Osteocyte (in vitro differentiated cells): ENCODE measurements at places on chromosomes 12 and 14. TPM values are rescaled to one million over a fixed set of nuclear protein-coding genes. Genes with fewer than 3 reads are reported as not detected.

DNA sequence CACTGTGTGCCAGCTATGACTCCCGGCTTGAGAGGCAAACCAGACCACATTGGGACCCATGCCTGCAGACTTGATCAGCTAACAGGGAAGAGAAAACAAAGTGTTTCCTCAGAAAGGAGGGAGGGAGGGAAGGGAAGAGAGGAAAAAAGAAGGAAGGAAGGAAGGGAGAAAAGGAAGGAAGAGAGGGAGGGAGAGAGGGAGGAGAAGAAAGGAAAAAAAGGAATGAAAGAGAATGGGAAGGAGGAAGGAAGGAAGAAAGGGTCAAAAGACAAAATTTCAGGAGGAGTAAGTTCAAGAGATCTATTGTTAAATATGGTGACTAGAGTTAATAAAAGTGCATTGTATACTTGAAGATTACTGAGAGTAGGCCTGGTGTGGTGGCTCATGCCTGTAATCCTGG is 18.9 kb downstream of the FIGNL2 start:
- H3K27me3 ChIP-seq, result peaks cover 38% of the 10 kb centered on the region
- no peaks in the 10 kb centered on the region for H3K36me3 ChIP-seq
- no peaks in the 10 kb centered on the region for H3K4me1 ChIP-seq

- H3K36me3 ChIP-seq, result no peaks in the 10 kb centered on the region
- no peaks in the 10 kb centered on the region for H3K27me3 ChIP-seq
- H3K27ac ChIP-seq, result no peak overlapping the region
- H3K4me3 ChIP-seq, result no peak overlapping the region
- H3K4me1 ChIP-seq, result peaks cover 11% of the 10 kb centered on the region
- DNase-seq, result no peak
Observed at GRCh38 chr12:76250256-76250655, 98.0 kb downstream of the BBS10 start.

- H3K27me3 ChIP-seq, result no peaks in the 10 kb centered on the region
- no peaks in the 10 kb centered on the region for H3K36me3 ChIP-seq
- H3K4me1 ChIP-seq, result no peaks in the 10 kb centered on the region
- no peak overlapping the region for H3K4me3 ChIP-seq
- no peak for DNase-seq
Observed at GRCh38 chr14:104477117-104477623, 102.4 kb upstream of the C14orf180 start.

DNA sequence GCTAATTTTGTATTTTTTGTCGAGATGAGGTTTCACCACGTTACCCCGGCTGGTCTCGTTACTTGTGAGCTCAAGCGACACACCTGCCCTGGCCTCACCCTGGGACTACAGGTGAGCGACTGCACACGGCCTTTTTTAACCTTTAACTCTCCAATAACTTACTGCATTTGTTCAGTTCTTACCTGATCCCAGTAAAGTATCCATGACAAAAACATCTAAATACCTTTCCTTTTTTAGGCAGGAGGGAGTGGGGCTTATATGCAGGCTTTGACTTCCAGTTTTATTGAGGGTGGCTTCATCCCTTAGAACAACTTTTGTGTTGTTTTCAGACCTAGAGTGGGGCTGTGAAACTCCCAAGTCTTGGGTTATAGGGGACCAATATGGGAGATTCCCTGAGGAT is 68.3 kb downstream of the DENND5B start:
- no peaks in the 10 kb centered on the region for H3K36me3 ChIP-seq
- no peak overlapping the region for H3K27ac ChIP-seq
- no peak for DNase-seq
- no peaks in the 10 kb centered on the region for H3K27me3 ChIP-seq
- peaks cover 70% of the 10 kb centered on the region for H3K4me1 ChIP-seq

- DNase-seq, result no peak
- H3K27me3 ChIP-seq, result peaks cover 60% of the 10 kb centered on the region
Observed at GRCh38 chr12:41188058-41188840, at the start of gene PDZRN4. Gene PDZRN4, plus strand, starts transcription at chr12:41188320.

DNA sequence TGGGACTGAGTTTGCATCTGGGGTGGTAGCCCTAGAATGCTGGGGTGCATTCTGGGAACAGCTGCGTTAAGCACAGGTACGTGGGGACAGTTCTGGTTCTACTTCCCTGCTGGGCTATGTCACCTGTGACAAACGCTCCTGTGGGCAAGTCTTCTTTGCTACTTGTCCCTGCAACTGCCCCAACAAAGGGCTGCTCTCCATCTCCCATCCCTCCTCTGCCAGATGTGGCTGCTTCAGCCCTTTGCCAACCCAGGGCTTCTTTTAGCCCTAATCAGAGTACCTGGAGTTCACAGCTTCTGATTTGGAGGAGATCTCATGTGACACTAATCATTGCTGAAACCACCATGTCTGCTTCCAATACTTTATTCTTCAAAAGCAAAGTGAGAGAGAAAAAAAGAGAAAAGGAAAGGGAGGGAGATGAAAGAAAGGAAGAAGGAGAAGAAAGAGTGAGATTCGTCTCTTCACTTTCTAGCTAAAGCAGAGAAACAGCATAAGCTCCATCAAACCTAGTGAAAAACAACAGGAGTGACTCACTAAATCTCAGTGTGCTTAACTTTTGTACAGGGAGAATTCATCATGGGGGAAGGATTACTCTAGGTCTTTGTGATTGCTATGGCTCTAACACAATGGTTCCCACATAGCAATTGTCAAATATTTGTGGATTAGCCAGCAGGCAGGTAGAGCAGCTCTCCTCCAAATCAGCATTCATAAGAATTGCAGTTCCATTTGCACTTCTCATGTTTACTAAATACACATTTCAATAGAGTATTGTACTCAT is 174.8 kb downstream of the LRIG3 start:
- no peak overlapping the region for H3K27ac ChIP-seq
- no peaks in the 10 kb centered on the region for H3K36me3 ChIP-seq
- DNase-seq, result no peak
- peaks cover 14% of the 10 kb centered on the region for H3K4me1 ChIP-seq

DNA sequence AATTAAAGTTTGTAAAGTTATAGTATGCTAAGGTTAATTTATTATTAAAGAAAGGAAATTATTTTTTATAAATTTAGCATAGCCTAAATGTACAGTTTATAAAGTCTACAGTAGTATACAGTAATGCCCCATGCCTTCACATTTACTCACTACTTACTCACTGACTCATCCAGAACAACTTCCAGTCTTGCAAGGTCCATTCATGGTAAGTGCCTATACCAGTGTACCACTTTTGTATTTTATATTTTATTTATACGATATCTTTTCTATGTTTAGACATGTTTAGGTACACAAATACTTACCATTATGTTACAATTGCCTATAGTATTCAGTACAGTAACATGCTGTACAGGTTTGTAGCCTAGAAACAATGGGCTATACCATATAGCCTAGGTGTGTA is 95.1 kb upstream of the GRIN2B start:
- H3K36me3 ChIP-seq, result no peaks in the 10 kb centered on the region
- H3K27ac ChIP-seq, result no peak overlapping the region
- no peak for DNase-seq
- no peak overlapping the region for H3K4me3 ChIP-seq
- H3K27me3 ChIP-seq, result no peaks in the 10 kb centered on the region

GRCh38 chr14:38951451-38951850 is 151.6 kb downstream of the SEC23A start:
- no peak for DNase-seq
- H3K36me3 ChIP-seq, result no peaks in the 10 kb centered on the region
- H3K27ac ChIP-seq, result peak overlapping the region; percentile 38
- H3K4me1 ChIP-seq, result peaks cover 26% of the 10 kb centered on the region

- no peak for DNase-seq
- no peak overlapping the region for H3K4me3 ChIP-seq
- H3K4me1 ChIP-seq, result peaks cover 64% of the 10 kb centered on the region
- no peaks in the 10 kb centered on the region for H3K27me3 ChIP-seq
- peak overlapping the region; percentile 56 for H3K27ac ChIP-seq
- H3K36me3 ChIP-seq, result peaks cover 31% of the 10 kb centered on the region
Observed at GRCh38 chr14:52907949-52908348, 42.9 kb downstream of the FERMT2 start.

- H3K4me3 ChIP-seq, result no peak overlapping the region
- no peak for DNase-seq
- no peaks in the 10 kb centered on the region for H3K36me3 ChIP-seq
Observed at GRCh38 chr12:103657331-103657730, 70.3 kb downstream of the STAB2 start.

GRCh38 chr12:19316425-19316824 is 122.9 kb upstream of the AEBP2 start:
- peaks cover 4% of the 10 kb centered on the region for H3K36me3 ChIP-seq
- H3K4me1 ChIP-seq, result peaks cover 3% of the 10 kb centered on the region
- no peak for DNase-seq
- H3K27me3 ChIP-seq, result no peaks in the 10 kb centered on the region

DNA sequence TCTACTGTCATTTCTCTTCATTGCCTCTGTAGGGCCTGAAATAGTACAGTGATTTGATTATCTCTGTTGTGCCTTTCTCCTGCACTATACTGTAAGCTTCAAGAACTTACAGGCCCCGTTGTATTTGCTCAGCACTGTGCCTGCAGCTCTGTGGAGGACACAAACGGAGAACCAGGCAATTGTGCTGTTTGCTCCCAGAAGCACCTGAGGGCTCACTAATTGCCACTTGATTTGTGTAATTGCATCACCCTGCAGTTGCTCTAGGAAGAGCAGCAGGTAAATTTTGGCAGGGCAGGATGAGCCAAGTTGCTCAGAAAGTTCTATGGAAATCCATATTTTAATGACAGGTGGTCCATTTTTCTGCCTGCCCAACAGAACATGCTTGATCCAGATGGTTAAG is 11.6 kb upstream of the KRT82 start:
- H3K27me3 ChIP-seq, result peaks cover 33% of the 10 kb centered on the region
- DNase-seq, result no peak
- peaks cover 11% of the 10 kb centered on the region for H3K4me1 ChIP-seq

DNA sequence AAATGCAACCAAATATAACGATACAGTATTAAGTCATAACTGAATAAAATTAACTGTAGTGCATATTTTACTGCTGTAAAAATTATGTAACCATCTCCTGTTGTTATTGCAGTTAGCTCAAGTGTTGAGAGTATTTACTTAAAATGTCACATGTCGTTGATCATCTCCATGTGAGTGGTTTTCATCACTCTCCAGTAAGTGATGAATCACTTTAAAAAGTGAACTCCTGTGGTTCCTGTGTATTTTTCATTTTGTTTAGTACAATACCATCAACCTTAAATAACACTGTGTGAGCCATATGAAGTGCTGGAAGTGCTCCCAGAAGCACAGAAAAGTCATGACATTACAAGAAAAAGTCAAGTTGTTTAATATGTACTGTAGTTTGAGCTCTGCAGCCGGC is 104.7 kb upstream of the SLCO1B1 start:
- no peak overlapping the region for H3K27ac ChIP-seq
- H3K36me3 ChIP-seq, result no peaks in the 10 kb centered on the region
- no peak overlapping the region for H3K4me3 ChIP-seq
- H3K27me3 ChIP-seq, result peaks cover 8% of the 10 kb centered on the region
- DNase-seq, result no peak

DNA sequence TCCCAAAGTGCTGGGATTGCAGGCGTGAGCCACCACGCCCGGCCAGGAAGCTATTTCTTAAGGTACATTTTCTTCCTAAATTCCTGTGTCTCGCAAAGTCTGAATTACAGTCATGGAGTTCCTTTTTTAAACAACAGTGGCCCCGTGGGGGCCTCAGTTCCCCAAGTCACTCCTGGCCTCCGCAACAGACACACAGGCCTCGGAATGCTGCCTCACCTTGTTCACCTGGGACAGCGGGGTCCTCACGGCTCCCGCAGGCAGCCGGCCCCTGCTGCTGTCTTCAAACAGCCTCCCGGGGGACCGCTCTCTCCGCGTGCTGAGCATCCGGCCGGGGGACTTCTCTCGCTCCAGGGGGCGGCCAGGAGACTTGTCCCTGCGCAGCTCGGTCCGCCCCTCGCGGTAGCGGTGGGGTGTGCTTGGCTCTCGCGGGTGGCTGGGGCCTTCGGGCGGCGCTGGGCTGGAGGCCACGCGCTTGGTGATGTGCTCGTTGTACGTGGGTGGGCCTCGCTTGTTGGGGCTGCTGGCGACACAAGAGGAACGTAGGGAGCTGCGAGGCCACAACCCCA is 22.1 kb downstream of the PRKAB1 start:
- H3K4me3 ChIP-seq, result no peak overlapping the region
- peaks cover 4% of the 10 kb centered on the region for H3K36me3 ChIP-seq
- no peaks in the 10 kb centered on the region for H3K27me3 ChIP-seq
- no peak for DNase-seq

- no peak for DNase-seq
- peaks cover 2% of the 10 kb centered on the region for H3K36me3 ChIP-seq
- no peaks in the 10 kb centered on the region for H3K27me3 ChIP-seq
Observed at GRCh38 chr12:90672081-90672480, 282.9 kb downstream of the CCER1 start.

DNA sequence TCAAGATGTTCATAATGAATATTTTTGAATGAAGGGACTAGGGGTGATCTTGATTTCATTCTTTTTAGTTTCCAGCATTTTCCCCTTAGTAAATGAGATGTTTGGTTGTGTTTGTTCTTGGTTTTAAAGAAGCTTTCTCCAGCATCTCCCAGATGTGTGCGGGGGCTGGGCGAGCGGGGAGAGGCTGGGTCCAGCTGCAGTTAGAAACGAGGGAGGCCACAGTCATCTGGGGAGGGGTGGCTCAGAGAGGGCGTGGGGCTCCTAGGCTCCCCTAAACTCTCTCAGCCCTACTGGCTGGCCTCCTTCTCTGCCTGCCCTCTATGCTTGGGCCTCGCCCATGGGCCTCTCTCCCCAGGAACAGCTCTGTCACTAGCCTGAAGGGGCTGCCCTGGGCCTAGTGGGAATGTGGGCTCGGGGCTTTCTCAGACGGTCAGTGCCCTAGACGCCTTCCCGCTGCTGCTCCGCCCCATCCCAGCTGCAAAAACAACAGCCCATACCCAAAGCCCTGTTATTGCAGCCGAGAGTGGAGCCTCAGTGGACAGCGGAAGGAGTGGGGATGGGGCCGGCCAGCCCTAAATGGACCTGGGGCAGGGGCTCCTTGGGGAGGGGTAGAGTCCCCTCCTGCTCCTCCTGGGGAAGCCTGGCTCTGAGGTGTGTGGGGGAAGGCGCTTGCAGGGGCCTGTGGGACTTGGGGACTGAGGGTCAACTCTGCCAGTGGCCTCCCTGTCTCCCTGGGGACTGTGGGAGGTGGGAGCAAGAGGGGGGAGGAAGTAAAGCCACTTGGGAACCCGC is 18.3 kb upstream of the EIF2B2 start:
- no peaks in the 10 kb centered on the region for H3K27me3 ChIP-seq
- peak overlapping the region; percentile 2 for H3K4me3 ChIP-seq
- peak overlapping the region; percentile 65 for H3K27ac ChIP-seq
- H3K4me1 ChIP-seq, result peaks cover 75% of the 10 kb centered on the region

DNA sequence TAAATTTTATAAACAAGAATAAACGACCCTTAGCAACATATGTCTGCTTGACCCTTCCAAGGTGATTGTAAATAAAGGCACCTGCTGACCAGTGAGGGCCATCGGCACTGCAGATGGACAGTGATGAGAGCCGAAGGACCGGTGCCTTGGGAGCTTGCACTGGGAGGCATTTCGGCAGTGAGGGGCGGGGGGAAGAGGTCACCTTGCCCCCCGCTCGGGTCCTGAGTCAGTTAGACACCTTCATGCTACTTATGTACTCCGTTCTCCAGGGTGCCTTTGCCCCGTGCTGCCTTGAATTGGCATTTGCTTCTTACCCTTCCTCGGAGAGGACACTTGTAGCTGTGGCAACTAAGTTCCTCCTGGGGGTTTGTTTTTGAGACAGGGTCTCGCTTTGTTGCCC is 23.0 kb downstream of the MMAB start:
- H3K4me1 ChIP-seq, result peaks cover 6% of the 10 kb centered on the region
- no peak overlapping the region for H3K27ac ChIP-seq
- no peaks in the 10 kb centered on the region for H3K36me3 ChIP-seq
- peaks cover 16% of the 10 kb centered on the region for H3K27me3 ChIP-seq
- no peak overlapping the region for H3K4me3 ChIP-seq
- DNase-seq, result no peak

TRHDE gene
- total RNA-seq, result 0.21 and 0.64 TPM in 2 replicates

OASL gene
- 0.21 and 0.24 TPM in 2 replicates for total RNA-seq

ZC2HC1C gene
- total RNA-seq, result 0.08 and 1.0 TPM in 2 replicates

CCDC177 gene
- not detected in 2 replicates for total RNA-seq
